ENCODE measurements at places on chromosomes 1 and 21. TPM values are rescaled to one million over a fixed set of nuclear protein-coding genes. Genes with fewer than 3 reads are reported as not detected.

GRCh38 chr1:221794079-221794670, 52.3 kb upstream of the DUSP10 start:
- H3K4me3 ChIP-seq, result peak overlapping the region; percentile 45
- DNase-seq, result peak; percentile 77
- H3K27ac ChIP-seq, result peak overlapping the region; percentile 90
- no peaks in the 10 kb centered on the region for H3K27me3 ChIP-seq
- peaks cover 36% of the 10 kb centered on the region for H3K4me1 ChIP-seq
- peaks cover 2% of the 10 kb centered on the region for H3K36me3 ChIP-seq

GRCh38 chr1:6080469-6080868, 34.8 kb downstream of the KCNAB2 start:
- DNase-seq, result no peak
- no peak overlapping the region for H3K27ac ChIP-seq
- H3K36me3 ChIP-seq, result peaks cover 57% of the 10 kb centered on the region
- no peaks in the 10 kb centered on the region for H3K27me3 ChIP-seq
- peaks cover 2% of the 10 kb centered on the region for H3K4me1 ChIP-seq
- H3K4me3 ChIP-seq, result no peak overlapping the region

Gene CHI3L2
- 2.3 TPM for total RNA-seq

Gene TAF13
- 24.9 TPM for total RNA-seq

Gene SH2D2A
- total RNA-seq, result 282 TPM

- H3K4me1 ChIP-seq, result no peaks in the 10 kb centered on the region
- no peak for DNase-seq
- no peaks in the 10 kb centered on the region for H3K36me3 ChIP-seq
- H3K4me3 ChIP-seq, result no peak overlapping the region
- H3K27me3 ChIP-seq, result peaks cover 21% of the 10 kb centered on the region
Observed at GRCh38 chr1:94552071-94552586, 10.6 kb upstream of the F3 start.

Gene VCAM1
- not detected for total RNA-seq

DNA sequence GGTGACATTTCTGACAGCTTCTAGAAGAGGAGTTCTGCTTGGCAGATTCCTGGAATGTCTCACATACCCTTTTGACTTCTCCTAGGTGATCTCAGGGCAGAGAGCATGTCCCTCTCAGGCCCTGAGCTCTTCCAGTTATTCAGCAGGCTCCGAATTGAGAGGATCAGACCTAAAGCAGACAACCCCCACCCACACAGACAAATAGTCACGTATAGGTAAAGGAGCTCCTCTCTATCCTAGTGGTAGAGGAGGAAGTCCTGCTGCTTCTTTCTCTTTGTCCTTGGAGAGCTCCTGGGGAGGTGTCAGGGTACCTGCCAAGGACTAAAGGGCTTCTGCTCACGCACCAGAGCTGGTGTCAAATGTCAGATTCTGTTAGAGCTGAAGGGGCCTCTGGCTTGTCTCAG, 128.1 kb downstream of the IER5 start:
- peaks cover 16% of the 10 kb centered on the region for H3K27me3 ChIP-seq
- H3K27ac ChIP-seq, result no peak overlapping the region
- no peaks in the 10 kb centered on the region for H3K36me3 ChIP-seq
- no peaks in the 10 kb centered on the region for H3K4me1 ChIP-seq
- no peak overlapping the region for H3K4me3 ChIP-seq
- no peak for DNase-seq

GRCh38 chr21:36504067-36505058, 24.4 kb upstream of the CLDN14 start:
- H3K27me3 ChIP-seq, result peaks cover 5% of the 10 kb centered on the region
- no peaks in the 10 kb centered on the region for H3K36me3 ChIP-seq
- DNase-seq, result peak; percentile 83

GRCh38 chr1:59994302-59995198, 68.0 kb upstream of the CYP2J2 start:
- no peak for DNase-seq
- H3K36me3 ChIP-seq, result no peaks in the 10 kb centered on the region
- no peak overlapping the region for H3K27ac ChIP-seq

Gene SLC45A1
- total RNA-seq, result 0.12 TPM

GRCh38 chr1:192011525-192011924, 146.7 kb upstream of the RGS18 start:
- DNase-seq, result no peak
- no peaks in the 10 kb centered on the region for H3K36me3 ChIP-seq
- no peak overlapping the region for H3K27ac ChIP-seq

Gene WNT4
- total RNA-seq, result not detected

DNA sequence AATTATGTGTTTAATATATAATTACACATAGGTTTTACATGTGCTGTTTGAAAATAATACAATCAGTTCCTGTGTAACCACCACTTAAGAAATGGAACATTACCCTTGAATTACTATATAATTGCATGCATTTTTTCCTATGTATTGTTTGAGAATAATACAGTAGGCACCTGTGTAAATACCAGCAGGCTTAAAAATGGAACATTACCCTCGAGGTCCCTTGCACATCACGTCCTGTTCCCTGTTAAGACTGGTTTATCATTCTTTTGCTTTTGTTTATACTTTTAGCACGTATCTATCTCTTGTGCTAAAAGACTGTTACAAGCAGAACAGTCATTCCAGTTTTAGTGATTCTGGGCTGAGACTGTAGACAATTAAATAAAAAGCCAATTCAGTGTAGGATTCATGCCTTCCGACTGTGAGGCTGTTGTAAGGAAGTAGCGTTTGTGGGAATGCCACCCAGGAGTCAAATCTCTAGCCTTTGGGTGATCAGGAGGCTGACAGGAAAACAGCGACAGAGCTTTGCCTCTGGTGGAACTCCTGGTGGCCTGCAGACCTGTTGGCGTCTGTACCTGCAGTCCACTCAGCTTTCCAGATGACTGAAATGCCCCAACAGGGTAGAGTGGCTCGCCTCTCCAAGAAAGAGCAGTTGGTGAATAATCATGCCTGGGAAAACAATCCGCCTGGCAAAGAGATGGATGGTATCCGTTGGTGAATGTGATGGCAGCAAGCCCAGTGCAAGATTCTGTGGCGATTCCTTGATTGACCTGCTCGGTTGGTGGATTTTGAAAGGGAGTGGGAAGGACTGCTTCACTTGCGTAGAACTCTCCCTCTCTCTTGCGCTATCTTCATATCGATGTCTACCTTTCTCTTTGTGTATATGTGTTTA, 58.0 kb downstream of the DISC1 start:
- no peak overlapping the region for H3K27ac ChIP-seq
- no peak for DNase-seq
- no peaks in the 10 kb centered on the region for H3K27me3 ChIP-seq
- H3K4me1 ChIP-seq, result no peaks in the 10 kb centered on the region

GRCh38 chr1:57061369-57061768, 95.6 kb upstream of the C8B start:
- H3K27me3 ChIP-seq, result no peaks in the 10 kb centered on the region
- H3K36me3 ChIP-seq, result no peaks in the 10 kb centered on the region
- no peaks in the 10 kb centered on the region for H3K4me1 ChIP-seq
- no peak overlapping the region for H3K27ac ChIP-seq
- H3K4me3 ChIP-seq, result no peak overlapping the region

Gene TFF2
- total RNA-seq, result not detected

Gene TMPRSS3
- total RNA-seq, result 58.7 TPM

DNA sequence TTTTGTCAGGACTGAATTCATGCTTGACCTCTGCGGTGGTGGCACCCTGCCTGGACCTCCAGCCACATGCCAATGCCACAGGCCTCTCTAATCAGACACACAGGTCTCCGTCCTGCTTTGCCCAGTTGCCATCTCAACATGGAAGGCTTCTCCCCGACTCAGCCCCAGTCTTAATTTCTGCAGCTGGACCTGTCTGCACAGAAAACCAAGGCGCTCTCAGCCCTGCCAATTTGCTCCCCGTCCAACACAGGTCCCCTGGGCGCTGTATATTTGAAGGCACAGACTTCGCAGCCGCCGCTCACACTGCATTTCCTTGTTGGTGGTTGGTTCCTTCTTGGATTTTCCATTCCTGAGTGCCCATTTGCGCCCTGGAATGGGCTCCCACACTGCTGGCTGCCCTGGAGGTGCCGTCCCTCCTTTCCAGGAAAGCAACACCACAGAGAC, 28.0 kb upstream of the PLEKHG5 start:
- no peaks in the 10 kb centered on the region for H3K27me3 ChIP-seq
- peaks cover 10% of the 10 kb centered on the region for H3K36me3 ChIP-seq
- no peak for DNase-seq
- no peak overlapping the region for H3K4me3 ChIP-seq
- no peak overlapping the region for H3K27ac ChIP-seq

GRCh38 chr1:114227059-114227458, 73.4 kb upstream of the SYT6 start:
- no peak for DNase-seq
- H3K4me3 ChIP-seq, result no peak overlapping the region
- H3K4me1 ChIP-seq, result no peaks in the 10 kb centered on the region
- no peaks in the 10 kb centered on the region for H3K36me3 ChIP-seq
- no peaks in the 10 kb centered on the region for H3K27me3 ChIP-seq
- no peak overlapping the region for H3K27ac ChIP-seq

- no peak for DNase-seq
- H3K36me3 ChIP-seq, result peaks cover 38% of the 10 kb centered on the region
- no peak overlapping the region for H3K4me3 ChIP-seq
Observed at GRCh38 chr1:48761986-48762385, 14.7 kb downstream of the BEND5 start.

Gene FYB2
- not detected for total RNA-seq

Gene TRMT13
- 25.5 TPM for total RNA-seq

- H3K4me3 ChIP-seq, result no peak overlapping the region
- H3K36me3 ChIP-seq, result no peaks in the 10 kb centered on the region
- no peaks in the 10 kb centered on the region for H3K4me1 ChIP-seq
- H3K27me3 ChIP-seq, result no peaks in the 10 kb centered on the region
- DNase-seq, result no peak
Observed at GRCh38 chr1:22832414-22832786, 121.8 kb downstream of the EPHB2 start.

- no peaks in the 10 kb centered on the region for H3K4me1 ChIP-seq
- no peaks in the 10 kb centered on the region for H3K36me3 ChIP-seq
- peaks cover 25% of the 10 kb centered on the region for H3K27me3 ChIP-seq
- no peak overlapping the region for H3K4me3 ChIP-seq
- peak; percentile 36 for DNase-seq
Observed at GRCh38 chr1:229892515-229893117, 174.4 kb upstream of the GALNT2 start.

DNA sequence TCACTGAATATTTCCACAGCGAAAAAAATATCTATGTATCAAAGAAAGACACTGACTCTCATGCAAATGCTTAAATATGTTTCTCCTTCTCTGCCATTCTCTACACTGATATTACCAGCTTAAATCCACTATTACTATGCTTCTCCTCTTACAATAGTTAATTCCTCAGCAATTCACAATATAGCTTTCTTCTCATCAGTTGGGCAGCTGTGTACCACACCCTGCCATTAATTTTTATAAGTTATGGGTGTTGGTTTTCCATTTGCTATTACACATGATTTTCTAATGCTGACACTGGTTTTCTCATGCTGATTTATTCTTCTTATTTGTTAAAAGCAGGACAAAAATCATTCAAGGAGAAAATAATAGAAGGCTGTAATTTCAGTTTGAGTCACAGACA, 251.8 kb downstream of the TBX15 start:
- H3K27me3 ChIP-seq, result no peaks in the 10 kb centered on the region
- H3K27ac ChIP-seq, result no peak overlapping the region
- no peaks in the 10 kb centered on the region for H3K4me1 ChIP-seq
- no peak for DNase-seq

- peaks cover 64% of the 10 kb centered on the region for H3K36me3 ChIP-seq
- H3K27me3 ChIP-seq, result no peaks in the 10 kb centered on the region
- peak overlapping the region; percentile 45 for H3K27ac ChIP-seq
- peaks cover 21% of the 10 kb centered on the region for H3K4me1 ChIP-seq
- H3K4me3 ChIP-seq, result peak overlapping the region; percentile 62
- no peak for DNase-seq
Observed at GRCh38 chr1:71068325-71069240, 12.3 kb downstream of the ZRANB2 start.

DNA sequence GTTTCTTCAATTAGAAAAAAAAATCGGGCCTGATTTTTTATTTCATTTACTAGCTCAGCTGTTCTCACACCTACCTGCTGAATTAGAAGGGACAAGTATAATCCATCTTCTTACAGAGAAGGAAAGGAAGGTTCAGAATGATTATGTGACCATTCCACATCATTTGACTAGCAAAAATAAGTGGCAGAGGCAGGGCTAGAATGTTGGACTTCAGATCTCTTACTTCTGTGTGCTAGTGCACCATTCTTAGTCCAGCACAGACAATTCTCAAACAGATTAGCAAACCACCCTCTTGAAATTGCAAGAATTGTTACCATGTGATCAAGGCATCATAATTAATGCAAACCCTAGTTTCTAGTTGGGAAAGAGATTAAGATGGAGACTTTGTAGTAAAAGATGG, 32.7 kb downstream of the CTH start:
- DNase-seq, result peak; percentile 17
- peaks cover under 1% of the 10 kb centered on the region for H3K4me1 ChIP-seq
- H3K27me3 ChIP-seq, result no peaks in the 10 kb centered on the region
- H3K4me3 ChIP-seq, result no peak overlapping the region

Gene ATAD3C
- 0.75 TPM for total RNA-seq

Gene AGMAT
- total RNA-seq, result 31.5 TPM

Gene SPATA6
- total RNA-seq, result 0.40 TPM

DNA sequence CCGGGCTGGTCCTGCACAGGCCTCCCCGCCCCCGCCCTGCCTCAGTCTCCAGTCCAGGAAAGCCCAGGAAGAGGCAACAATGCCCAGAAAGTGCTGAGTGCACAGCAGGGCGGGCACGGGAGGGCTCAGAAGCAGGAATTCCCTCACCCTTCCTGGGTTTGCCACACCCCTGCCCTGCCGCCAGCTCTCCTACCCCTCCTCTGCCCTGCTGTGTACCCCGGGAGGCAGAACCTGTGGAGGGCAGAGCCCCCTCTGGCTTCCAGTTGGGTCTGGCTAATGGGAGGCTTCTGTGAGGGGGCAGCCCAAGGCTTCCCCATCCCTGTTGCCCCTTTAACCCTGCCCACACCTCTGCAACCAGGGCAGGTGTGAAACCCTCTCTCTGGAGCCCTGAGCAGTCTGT, 47.5 kb upstream of the CSF3R start:
- no peaks in the 10 kb centered on the region for H3K4me1 ChIP-seq
- no peak overlapping the region for H3K4me3 ChIP-seq
- H3K27me3 ChIP-seq, result peaks cover 4% of the 10 kb centered on the region
- no peak for DNase-seq
- no peaks in the 10 kb centered on the region for H3K36me3 ChIP-seq

Gene TEDDM1
- not detected for total RNA-seq

- no peaks in the 10 kb centered on the region for H3K36me3 ChIP-seq
- no peaks in the 10 kb centered on the region for H3K27me3 ChIP-seq
- H3K27ac ChIP-seq, result peak overlapping the region; percentile 87
- peaks cover 66% of the 10 kb centered on the region for H3K4me1 ChIP-seq
Observed at GRCh38 chr1:203274603-203275381, 30.5 kb upstream of the BTG2 start.

- H3K4me1 ChIP-seq, result peaks cover 5% of the 10 kb centered on the region
- H3K27ac ChIP-seq, result no peak overlapping the region
- DNase-seq, result no peak
- H3K4me3 ChIP-seq, result no peak overlapping the region
- H3K27me3 ChIP-seq, result peaks cover 28% of the 10 kb centered on the region
Observed at GRCh38 chr1:202288177-202288576, 53.6 kb downstream of the UBE2T start.

- peaks cover 47% of the 10 kb centered on the region for H3K36me3 ChIP-seq
- no peak for DNase-seq
- peak overlapping the region; percentile 25 for H3K27ac ChIP-seq
Observed at GRCh38 chr1:155932081-155932480, 2.1 kb downstream of the KHDC4 start.

GRCh38 chr1:227299688-227300087, 18.6 kb downstream of the CDC42BPA start:
- no peak overlapping the region for H3K4me3 ChIP-seq
- no peak for DNase-seq
- no peaks in the 10 kb centered on the region for H3K36me3 ChIP-seq
- H3K4me1 ChIP-seq, result no peaks in the 10 kb centered on the region
- peaks cover 5% of the 10 kb centered on the region for H3K27me3 ChIP-seq
- H3K27ac ChIP-seq, result no peak overlapping the region

All from activated CD4-positive, alpha-beta T cell treated with anti-CD3 and anti-CD28 coated beads, Interleukin-2, amount 10 ng/mL, durations not matched to agents 24 days and 14 days (primary cell).